ENCODE measurements at places on chromosomes 5 and 9.

- no peak for DNase-seq
Observed at GRCh38 chr9:117013440-117013995, 326.4 kb downstream of the TRIM32 start.

DNA sequence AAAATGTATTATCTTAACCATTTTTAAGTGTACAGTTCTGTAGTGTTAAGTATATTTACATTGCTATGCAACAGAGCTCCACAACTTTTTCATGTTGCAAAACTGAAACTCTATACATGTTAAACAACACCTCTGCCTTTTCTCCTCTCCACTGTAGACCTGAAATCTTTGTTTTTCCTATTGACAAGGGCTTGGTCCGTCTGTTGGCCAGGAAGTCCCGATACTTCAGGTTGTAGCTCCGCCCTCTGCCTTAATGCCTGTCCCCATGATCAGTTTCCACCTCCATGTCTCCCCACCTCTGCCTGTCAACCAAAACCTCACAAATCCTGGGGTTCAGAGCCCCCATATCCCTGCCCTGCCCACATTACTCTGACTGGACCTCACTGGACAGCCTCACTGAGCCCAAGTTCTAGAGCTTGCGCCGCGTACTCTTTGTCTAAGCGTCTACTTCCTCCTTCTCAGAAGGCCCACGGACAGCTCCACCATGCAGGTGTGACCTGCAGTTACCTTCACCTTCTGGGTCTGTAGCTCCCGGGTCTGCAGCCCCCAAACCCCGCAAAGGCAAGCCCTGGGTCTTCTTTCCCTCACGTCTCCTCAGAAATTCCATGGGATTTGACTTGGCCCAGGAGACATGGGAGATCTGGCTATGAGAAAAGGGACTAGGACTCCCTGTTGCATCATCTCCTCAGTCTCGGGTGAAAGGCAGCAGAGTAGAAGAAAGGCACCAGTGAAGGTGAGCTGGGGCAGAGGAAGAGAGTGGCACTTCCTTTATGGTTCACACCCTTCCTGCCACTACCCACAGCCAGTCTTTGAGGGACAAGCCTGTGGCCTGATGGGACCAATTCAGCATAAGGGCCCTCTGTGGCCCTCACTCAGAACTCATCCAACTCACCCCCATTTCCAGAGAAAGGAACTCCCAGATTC, 8.0 kb downstream of the GLIPR2 start:
- DNase-seq, result no peak

- no peak for DNase-seq
Observed at GRCh38 chr5:91373600-91373999, 9.5 kb downstream of the ARRDC3 start.

GRCh38 chr5:32276173-32276853, 36.4 kb downstream of the MTMR12 start:
- DNase-seq, result no peak

DNA sequence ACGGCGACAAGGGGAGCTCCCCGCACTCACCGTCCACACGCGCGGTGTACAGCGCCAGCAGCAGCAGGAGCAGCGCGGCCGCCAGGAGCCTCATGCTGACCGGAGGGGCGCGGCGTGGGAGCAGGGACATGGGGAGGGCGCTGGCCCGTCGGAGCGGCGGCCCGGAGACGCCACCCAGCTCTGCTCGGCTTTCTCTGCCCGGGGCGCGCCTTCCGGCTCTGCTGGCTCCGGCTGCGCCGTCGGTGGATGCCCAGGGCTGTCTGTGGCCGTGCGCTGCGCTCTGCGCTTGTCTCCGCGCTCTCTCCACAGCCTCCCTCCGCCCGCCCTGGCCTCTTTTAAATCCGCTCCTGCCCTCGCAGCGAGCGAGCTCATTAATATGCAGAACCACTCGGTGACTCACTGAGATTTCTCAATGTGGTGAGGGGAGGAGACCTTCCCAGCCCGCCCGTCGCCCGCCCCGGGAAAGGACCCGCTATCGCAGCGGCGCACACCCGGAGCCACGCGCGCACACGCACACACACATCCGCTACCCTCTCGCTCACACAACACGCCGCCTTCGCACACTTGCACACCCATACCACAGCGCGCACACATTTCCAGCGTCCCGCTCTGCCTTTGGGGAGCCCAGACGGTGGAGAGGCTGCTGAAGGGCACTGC, at the start of gene CXCL14:
TSS of gene CXCL14 (minus strand) at position 307 of the 657 bp plus-strand sequence. CDS start at position 94, 213 bp downstream.
- peak; percentile 7 for DNase-seq
